Activated CD4-positive, CD25-positive, alpha-beta regulatory T cell treated with anti-CD3 and anti-CD28 coated beads, Interleukin-2, amount 50 U/mL, for 16 hours (primary cell): ENCODE measurements at places on chromosomes 12 and 14.

DNA sequence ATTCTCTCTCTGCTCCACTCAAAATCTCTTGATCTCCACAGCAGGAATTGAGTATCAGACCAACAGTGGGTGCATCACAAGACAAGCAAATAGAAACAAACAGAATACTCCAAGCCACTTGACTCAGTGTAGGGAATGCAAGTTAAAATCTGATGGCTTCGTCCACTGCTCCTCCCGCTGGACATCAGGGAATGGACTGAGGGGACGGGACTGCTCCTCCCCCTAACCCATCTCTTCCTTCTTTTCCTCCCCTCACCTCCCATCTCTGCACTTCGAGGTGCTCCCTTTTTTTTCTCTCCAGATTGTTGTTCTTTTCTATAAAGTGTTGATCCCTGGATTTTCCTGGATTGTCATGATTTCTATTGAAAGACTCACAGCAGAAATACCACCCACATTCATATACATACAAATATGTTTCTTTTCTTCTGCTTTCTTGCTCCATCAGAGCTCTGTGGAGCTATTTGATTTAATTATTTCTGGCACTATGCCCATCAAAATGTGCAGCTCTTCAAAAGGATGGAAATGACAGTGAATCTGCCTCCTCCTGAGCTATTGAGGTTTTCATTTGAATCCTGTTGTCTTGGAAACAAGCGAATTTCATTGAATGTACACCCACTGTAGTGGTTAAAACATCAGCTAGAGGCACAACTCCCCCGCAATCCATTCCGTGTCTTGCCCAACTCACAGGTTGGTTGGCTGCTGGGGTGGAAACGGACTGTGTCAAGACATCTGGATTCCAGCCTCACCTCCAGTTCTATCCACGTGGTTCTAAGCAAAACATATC, 199.7 kb downstream of the SPTSSA start:
- no peak for DNase-seq

DNA sequence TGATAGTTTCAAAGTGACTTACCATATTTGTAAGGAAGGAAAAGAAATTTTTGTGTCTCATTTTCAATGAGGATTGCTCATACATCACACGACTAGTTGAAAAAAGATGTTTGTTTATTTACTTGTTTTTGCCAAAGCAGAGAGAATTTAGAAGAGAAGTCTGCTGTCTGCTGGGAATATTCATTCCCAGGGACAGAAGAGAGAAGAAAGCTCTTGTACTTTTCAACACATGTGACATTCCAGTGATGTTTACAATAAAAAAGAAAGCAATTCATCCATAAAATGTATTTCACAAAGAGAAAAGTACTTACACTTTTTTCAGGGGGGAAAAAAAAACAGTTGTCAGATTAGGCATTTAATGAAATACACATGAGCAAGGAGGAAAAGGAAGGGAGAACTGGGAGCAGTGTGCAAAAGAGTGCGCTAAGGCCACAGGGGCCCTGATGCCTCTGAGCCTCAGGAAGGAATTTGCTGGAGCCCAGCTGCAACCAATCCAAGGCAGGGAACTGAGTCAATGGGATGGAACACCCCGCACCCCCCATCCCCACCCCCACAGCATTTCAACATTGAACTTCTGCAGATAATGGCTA, 115.0 kb downstream of the RPAP3 start:
- no peak for DNase-seq

- DNase-seq: no peak
These were observed 56.5 kb downstream of the ISCA2 start for GRCh38 chr14:74550071-74550470.

GRCh38 chr14:74441113-74441512, 15.1 kb upstream of the SYNDIG1L start:
- no peak for DNase-seq

DNA sequence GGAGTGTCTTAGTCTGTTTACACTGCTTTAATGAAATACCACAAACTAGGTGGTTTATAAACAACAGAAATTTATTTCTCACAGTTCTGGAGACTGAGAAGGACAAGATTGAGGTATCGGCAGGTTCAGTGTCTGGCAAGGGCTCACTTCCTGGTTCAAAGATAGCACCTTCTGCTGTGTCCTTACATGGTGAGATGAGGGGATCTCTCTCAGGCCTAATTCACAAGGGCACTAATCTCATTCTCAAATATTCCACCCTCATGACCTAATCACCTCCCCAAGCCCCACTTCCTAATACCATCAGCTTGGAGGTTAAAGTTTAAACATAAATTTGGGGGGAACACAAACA, 35.0 kb upstream of the PLEK2 start:
- DNase-seq: no peak

- DNase-seq: no peak
These were observed 62.2 kb downstream of the TSPAN11 start for GRCh38 chr12:30988646-30989286.

DNA sequence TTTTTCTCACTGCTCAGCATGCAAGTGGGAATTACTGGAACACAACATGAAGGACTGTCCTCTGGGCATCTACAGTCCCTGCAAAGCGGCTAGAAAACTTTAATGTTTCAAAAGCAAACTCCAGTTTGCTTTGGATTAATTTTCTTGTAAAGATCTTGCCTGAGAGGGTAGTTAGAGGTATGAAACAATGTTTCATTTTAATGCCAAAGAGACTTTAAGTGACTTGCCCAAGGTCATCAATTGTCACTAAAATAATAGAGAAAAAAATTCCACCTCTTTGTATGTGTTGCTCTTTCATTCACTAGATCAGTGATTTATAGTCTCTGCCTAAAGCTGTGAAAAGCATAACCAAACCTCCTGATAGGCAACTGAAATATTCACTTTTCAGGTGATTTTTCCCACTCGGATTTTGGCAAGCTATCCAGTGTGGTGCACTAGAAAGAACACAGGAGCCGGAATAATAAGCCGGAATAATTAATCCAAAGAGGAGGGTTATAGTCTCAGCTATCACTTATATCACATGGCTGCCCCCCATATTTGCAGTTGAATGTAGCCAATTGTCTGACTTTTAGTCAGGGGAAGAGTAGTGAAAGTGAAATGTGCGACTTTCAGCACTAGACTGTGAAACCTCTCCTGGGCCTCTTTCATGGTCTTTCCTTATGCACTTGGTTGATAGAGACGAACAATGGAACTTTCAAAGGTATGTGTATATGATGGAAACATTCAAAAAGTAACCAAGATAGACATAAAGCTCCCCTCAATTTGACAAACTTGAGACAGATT, 107.7 kb downstream of the SLC6A15 start:
- no peak for DNase-seq

DNA sequence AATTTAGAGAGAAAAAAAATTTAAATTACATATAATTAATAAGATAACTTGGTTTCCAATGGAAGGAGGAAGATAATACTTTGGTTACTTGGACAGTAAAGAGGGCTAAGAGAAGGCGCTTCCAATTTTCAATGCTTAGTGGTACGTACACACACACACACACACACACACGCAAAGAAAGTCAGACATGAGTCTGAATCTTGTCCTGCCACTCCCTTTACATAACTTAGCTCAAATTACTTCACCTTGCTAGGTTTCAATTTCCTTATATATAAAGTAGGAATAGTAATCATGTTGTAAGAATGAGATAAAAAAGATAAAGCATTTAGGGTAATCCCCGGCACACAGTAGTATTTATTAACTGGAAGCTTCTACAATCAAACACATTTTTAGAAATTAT, 39.7 kb upstream of the VCPKMT start:
- DNase-seq: no peak

- DNase-seq: no peak
These were observed 107.3 kb downstream of the SLC41A2 start for GRCh38 chr12:104850781-104851180.

GRCh38 chr12:104672096-104672445, 215.3 kb downstream of the CHST11 start:
- DNase-seq: no peak

DNA sequence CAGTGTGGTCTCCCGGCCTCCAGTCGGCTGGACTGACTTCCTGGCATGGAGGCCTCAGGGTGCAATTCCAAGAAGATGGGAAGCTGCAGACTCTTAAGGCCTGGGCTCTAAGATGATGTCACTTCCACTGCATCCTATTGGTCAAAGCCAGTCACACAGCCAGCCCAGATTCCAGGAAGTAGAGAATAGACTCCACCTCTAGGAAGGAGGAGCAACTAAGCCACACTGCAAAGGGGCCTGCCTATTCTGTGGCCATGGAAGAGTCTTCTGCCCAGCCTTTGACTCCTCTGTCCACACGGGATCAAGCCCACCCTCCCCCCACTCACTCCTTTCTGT, 103.9 kb upstream of the RFLNA start:
- DNase-seq: no peak

- no peak for DNase-seq
These were observed 251.5 kb downstream of the FOXN3 start for GRCh38 chr14:89165189-89166181.

GRCh38 chr12:130975116-130975515, 21.4 kb downstream of the ADGRD1 start:
- no peak for DNase-seq

DNA sequence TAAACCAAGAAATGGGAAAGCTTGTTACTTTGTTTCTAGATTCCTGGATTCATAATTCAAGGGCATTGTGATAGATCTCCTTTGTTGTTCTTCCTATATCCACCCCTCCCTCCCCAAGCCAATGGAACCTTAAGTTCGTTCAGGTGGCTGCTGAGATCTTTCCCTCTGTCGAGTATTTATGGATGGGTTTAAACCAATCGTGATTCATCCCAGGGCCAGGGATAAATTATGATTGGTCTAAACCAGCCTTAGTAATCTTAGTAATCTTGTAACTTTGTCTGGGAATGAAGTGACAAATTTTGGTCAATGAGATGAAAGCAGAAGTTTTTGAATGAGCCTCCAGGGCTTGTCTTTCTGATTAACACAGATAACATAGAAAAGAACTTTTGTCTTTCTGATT, 56.1 kb upstream of the PCED1B start:
- DNase-seq: no peak

DNA sequence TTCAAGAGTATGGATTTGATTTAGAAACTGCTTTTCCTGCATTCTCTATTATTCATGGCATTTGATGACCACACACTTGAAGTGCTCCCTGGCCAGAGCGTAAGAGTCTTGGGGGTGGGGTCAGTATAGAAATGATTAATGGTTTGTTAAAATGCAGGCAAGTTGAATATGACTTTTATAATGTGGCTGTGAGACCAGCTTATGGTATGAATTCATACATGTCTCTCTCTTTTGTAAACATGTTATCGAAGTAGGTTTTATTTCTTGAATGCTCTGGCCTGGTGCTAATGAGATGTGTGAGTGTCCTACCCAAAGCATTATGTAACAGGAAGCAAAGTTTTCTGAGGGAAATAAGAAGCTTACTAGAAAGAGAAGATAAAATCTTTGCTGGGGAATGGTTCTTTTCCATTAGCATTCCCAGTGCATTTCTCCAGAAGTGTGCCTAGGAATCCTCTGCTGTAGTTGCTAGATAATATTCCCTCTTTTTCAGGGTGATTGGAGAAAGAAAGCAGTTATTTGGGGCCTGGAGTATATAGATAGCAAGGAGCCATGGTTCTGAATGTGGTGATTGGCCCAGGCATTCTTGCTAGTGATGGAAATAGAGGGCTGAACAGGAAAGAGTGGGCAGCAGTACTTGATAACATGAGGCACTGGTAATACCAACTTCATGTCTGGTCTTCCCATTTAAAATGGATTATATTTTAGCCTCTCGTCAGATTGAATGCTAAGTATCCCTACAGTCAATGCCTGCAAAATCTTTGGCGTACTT, 289.7 kb downstream of the RAD51B start:
- no peak for DNase-seq

DNA sequence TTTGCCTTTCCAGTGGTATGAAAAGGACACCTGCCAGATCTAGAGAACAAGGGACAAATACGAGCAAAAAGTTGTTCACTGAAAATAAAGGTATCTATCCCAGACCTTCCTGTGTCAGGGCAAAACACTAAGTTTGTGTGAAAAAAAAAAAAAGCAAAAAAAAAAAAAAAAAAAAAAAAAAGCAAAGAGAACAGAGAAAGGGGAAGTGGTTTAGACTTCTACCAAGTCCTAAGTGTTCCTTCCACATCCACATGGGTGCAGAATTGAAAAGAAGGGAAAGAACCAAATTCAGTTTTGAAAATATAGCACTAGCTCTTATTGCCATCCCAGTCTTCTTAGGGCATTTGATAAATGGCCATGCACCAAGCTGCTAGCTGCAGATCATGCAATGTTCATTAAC, 41.7 kb downstream of the ZCRB1 start:
- DNase-seq: no peak

- no peak for DNase-seq
These were observed 41.0 kb downstream of the DIP2B start for GRCh38 chr12:50545786-50546185.

DNA sequence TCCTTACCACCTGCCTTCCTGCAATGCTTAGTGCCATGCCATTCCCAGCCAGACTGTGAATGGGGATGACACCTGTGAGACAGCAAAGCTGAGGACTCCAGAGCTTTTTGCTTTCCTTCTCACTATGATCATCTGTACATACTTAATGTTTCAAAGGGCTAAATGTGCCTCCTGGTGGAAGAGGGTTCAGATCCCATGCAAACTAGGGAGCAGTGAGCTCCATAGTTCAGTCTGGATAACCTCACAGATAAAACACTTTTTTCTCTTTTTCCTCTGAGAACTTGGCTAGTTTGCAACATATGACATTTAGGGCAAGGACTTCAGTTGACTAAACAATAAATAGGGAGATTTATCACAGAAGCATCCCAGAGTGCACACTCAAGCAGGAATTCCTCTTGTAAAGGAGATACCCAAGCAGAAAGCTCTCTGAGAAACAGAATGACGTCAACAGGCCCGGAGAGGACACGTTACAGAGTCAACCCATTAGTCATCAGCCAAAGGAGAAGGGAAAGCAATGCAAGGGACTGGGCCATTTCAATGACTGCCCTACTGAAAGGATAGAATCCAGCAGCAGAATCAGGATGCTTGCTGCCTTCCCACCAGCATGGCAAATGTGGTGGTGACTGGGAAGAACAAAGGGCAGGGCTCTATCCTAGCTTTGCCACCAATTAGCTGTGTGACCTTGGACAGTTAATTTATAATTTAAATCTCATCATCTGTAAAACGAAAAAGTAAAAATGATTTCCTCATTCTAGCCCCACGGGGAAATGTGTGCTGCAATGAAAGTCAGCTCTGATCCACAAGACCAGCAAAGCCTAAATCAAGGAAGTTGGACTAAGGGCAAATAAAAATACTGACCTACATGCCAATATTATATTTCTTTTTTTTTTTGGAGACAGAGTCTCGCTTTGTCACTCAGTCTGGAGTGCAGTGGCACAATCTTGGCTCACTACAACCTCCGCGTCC, 80.8 kb upstream of the ACTN1 start:
- DNase-seq: no peak
